ENCODE measurements at places on chromosomes 6 and 20. TPM values are rescaled to one million over a fixed set of nuclear protein-coding genes. Genes with fewer than 3 reads are reported as not detected.

DNA sequence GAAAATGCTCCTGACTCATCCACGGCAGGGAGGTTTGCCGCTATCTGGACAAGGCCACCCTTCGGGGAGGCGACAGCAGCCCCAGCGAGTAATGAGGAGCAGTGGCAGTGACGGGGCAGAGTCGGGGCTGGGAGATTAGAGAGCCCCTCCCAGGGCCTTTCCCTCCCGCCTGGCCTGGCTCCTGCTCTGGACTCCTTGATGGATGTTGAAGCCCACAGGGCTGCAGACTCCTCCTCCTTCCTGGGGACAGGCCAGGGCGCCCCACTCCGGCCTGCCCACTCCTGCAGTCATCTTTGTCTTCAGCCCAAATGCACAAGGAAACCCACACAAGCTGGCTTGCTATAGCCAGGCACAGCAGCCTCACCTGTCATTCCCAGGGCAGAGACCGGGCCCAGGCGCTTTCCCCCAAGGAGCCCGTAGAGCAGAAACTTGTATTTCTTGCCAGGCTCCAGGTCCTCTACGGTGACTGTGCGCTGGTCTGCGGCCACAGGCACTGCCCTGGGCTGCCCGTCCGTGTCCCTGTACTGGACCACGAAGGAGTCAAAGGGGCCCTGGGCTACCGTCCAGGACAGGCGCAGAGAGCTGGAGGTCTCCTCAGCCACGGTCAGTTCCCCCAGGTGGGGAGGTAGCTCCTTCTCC, 7.7 kb downstream of the CYP21A2 start:
- no peak for DNase-seq

The CYP39A1 gene
- total RNA-seq: not detected

- DNase-seq: no peak
These were observed 95.9 kb upstream of the IFNGR1 start for GRCh38 chr6:137315081-137315480.

DNA sequence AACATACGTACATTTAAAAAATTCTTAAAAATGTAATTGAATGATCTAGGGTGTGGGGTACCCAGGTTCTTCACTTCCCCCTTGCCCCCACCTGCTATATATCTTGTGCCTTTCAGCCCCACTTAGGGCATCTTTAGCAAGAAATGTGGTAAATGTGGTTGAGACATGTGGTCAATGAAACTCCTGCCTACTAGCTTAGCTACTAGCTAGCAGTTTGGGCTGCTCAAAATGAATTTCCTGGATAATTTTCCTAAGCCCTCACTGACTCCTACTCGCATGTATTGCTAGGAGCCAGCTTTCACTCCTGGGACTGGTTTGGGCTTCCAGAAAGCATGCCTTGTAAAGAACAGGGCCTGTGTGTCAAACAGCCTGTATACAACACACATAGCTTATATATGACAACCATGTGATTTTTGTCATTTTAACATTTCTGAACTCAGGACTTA, 257.3 kb downstream of the ATXN1 start:
- no peak for DNase-seq

DNA sequence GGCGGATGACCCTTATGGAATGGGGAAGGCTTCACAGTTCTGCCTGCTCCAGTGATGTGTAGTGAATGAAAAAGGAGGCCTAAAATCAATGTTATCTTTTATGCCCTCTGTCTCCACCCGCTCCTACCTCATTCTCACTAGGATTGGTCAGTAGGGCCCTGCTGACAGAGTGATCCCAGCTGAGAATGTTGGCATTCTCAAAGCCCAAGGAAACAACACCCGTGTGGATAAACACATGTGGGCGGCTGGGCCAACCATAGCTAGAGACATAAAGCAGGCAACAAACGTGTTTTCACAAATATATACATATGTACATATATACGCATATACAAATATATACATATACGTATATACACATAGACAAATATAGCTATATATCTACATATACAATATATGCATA, 4.5 kb downstream of the RIPK1 start:
- DNase-seq: no peak

All from T-helper 17 cell (primary cell).